ENCODE measurements at places on chromosomes 16 and 17.

- DNase-seq, result no peak
These were observed 54.1 kb upstream of the MARCHF10 start for GRCh38 chr17:62862251-62862650.

- no peak for DNase-seq
These were observed 18.8 kb downstream of the CLUH start for GRCh38 chr17:2692781-2693135.

- no peak for DNase-seq
These were observed 8.3 kb downstream of the DHRS7C start for GRCh38 chr17:9783050-9783449.

- no peak for DNase-seq
These were observed 1.8 kb downstream of the NKD1 start for GRCh38 chr16:50550035-50550434.

- DNase-seq, result no peak
These were observed 24.5 kb downstream of the NLRC5 start for GRCh38 chr16:57013902-57014301.

GRCh38 chr17:61967729-61968128 is 39.9 kb upstream of the INTS2 start:
- no peak for DNase-seq

- DNase-seq, result no peak
These were observed 194.4 kb upstream of the TOX3 start for GRCh38 chr16:52741351-52741750.

DNA sequence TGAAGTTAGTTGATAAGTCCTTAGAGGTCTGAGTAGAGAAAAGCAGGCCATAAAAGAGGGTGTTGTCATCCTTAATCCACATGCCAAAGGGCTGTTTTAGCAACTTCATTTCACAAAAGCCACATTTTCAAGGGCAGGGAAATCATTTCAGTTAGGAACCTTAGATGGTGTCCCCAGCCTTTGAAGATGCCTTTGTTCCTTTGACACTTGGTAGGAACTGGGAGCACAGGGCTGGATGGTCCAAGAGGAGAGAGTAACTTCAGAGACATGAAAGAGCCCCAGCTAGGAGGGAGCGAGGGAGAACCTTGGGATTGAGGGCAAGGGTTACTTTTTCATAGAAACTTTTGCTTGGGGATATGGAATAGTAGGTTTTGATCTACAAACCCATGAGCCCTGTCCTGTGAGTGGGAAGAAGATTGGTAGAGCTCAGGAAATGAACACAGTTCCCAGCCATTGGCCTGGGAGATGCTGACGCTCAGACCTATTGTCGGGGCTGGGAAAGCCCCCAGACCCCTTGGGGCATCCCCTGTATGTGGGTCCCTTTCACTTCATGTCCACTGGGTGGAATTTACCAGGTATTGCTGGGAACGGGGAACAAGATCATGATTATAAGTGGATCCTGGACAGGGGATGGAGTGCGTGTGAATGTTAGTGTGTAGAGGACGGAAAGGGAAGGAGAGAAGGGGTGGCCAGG is 18.9 kb downstream of the MSI2 start:
- no peak for DNase-seq

GRCh38 chr16:56607109-56607618 is 1.2 kb upstream of the MT2A start:
- no peak for DNase-seq

GRCh38 chr17:12415031-12415430 is 250.7 kb upstream of the MYOCD start:
- DNase-seq, result no peak

- no peak for DNase-seq
These were observed 19.0 kb downstream of the SPIRE2 start for GRCh38 chr16:89847051-89847939.

DNA sequence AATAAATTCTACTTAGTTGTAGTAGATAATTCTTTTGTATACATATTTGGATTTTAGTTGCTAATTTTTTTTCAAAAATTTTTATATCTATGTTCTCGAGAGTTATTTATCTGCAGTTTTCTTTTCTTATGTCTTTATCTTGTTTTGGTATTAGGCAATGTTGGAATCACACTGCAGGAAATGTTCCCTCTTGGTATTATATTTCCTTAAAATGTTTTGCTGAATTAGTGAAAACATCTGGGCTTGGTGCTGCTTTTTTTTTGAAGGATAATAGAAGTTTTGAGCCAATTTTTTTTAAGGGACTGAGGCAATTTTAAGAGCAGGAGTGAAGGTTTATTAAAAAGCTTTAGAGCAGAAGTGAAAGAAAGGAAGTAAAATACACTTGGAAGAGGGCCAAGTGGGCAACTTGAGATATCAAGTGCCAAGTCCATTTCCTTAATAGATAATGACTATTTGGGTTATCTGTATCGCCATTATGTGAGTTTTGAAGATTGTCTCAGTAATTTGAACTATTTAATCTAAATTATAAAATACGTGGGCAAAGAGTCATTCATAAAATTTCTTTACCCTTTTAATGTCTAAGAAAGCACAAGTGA is 1390.1 kb upstream of the CDH8 start:
- DNase-seq, result no peak

DNA sequence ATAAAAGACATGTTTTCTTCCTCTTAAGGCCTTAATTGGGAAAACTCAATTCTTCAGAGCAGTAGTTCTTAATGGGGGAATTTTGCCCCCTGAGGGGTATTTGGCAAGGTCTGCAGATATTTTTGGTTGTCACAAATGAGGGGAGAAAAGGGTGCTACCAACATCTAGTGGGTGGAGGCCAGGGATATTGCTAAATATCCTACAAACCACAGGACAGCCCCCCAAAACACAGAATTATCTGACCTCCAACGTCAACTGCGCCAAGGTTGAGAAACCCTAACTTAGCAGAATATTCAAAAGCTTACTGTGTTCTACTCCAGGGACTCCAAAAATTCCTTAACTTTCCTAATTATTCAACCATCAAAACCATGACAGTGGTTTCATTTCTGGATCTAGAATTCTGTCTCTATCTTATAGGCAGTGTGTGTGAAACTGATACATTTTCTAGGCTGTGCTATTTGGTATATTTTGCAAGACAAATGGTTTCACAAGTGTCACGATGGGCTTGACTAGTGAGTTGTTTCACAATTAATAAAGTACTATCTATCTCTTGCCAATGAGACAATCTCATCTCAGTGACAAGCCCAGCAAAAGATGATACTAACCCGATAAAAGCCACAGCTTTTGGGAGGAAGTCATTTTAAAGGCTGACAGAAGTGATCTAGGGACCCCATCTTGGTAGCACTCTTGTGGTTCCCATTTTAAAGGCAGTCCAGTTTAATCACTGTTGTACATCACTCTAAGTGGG is 14.7 kb downstream of the TXNDC11 start:
- DNase-seq, result no peak

- no peak for DNase-seq
These were observed 467 bp upstream of the GDE1 start for GRCh38 chr16:19522397-19522732.
